Activated CD4-positive, alpha-beta T cell treated with anti-CD3 and anti-CD28 coated beads for 24 hours (primary cell): ENCODE measurements at places on chromosomes 5 and 9.
A peak's percentile ranks its signal among the peaks of the same experiment; 100 is the strongest.

- no peak for DNase-seq
These were observed 9.2 kb upstream of the IL31RA start for GRCh38 chr5:55841976-55842375.

GRCh38 chr9:114096041-114096511 lies 3.0 kb downstream of the KIF12 start:
- DNase-seq, result no peak

DNA sequence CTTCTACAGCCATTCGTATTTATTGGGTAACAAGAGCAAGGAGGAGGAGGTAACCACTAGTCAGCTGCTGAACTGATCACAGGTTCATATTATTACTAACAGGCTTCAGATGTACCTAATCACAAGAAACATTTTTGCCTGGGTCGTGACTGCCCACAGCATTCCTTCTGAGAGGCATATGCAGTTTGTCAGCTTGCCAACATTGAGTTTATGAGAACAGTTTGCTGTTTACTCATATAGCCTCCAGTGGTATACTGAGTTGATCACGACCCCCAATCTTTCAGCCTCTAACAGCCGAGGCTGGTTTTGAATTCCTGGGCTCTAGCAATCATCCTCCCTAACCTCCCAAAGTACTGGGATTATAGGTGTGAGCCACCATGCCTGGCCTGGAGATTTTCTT lies 693.6 kb downstream of the TLE1 start:
- no peak for DNase-seq

- no peak for DNase-seq
These were observed 45.7 kb downstream of the MAT2B start for GRCh38 chr5:163551156-163551555.

DNA sequence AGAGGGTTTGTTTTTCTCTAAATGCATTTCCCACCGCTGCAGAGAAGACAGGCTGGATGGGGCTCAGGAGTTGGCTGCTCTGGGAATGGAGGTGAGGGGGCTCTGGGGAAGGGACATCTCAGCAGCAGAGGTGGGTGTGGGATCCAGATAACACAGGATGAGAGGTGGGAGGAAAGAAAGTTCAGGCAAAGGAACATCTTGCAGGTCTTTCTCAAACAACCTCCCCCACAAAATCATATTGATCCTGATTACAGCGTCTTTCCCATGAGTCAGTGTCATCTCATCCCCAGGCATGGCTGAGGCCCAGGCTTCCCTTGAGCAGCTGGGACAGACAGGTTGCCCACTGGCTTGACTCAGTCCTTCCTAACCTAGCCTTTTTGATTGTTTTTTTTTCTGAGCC lies 11.3 kb upstream of the ACSL6 start:
- peak; percentile 43 for DNase-seq

DNA sequence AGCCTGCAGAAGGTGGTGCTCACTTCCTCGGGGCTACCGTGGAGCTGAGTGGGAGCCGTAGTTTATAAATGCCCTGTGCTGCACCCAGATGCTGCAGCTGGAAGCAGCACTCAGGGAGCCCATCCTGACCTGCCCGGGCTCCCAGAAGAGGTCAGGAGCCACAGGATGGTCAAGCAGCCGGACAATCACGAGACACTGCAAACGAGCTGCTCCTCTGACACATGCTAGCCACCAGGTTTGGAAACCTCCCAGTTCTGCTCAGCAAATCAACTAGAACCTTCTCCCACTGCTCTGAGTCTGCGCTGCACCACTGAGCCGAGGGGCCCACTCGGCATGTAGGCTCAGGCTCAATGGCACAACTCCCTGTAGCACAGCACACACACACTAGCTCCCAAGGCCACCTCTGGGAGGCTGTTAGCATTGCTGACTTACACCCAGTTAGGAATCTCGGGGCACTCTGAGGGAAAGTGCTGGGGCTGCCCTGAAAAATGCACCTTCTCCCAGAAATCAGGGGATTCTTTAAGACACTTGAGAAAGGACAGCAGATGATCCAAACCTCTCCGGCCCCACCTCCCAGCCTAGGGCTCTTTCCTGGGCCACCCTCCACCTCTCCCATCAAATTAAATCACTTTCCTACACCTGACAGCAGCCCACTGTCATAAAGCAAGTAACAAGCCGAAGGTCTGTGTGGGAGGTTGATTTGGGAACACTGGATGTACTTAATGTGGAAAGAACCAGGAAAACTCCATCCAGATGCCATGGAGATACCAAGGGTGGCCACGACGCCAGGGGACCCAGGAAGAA lies 59.1 kb downstream of the PSMB7 start:
- DNase-seq, result no peak

DNA sequence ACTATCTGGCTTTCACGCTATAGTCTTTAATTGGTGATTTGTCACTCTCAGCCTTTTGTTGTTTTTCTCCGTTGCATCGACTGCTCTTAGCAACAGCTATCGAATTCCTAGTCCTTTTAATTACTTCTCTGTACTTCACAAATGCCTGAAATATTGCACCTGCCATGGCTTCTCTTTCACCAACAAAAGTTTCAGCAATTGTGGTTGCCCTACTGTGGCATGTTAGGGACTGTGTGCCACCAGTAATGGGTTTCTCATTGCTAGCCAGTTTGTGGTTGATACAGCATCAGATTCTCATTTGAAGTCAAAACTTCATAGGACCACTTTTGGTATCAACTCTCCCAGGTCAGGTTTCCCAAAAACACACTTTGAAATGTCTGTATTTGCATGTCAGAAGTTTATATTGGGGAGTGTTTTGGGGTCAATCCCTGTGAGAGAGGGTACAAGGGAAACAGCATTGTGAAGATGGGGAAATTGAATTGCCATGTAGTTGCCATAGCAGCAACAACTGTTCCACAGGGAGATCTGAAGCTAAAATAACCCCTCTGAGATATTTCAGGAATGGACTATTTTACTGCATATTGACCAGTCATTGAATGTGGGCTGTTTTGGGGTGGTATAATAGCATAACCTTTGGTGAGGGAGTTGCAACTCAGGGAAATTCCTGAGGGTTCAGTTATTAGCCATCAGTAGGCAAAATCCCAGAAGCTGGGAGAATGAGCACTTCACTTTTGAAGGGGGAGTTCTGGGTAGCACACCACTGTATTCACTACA lies 99.2 kb downstream of the WDR70 start:
- no peak for DNase-seq

DNA sequence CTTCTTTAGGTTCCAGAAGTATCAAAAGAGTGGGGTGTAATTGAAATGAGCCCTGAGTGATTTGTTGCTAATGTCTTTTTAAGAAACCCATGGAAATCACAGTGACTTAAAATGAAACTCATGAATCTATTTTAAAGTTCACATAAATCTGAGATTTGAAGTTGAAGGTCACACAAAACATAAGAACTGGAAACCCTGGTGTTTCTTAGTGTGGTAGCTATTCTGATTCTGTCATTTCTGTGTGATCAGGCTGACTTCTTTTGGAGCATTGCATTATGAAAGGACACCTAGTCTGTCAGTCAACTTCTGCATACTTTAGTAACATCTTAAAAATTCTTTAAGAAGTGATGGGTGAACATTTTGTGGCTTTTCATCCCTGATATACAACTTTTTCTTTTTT lies 448.8 kb downstream of the TLE4 start:
- no peak for DNase-seq

DNA sequence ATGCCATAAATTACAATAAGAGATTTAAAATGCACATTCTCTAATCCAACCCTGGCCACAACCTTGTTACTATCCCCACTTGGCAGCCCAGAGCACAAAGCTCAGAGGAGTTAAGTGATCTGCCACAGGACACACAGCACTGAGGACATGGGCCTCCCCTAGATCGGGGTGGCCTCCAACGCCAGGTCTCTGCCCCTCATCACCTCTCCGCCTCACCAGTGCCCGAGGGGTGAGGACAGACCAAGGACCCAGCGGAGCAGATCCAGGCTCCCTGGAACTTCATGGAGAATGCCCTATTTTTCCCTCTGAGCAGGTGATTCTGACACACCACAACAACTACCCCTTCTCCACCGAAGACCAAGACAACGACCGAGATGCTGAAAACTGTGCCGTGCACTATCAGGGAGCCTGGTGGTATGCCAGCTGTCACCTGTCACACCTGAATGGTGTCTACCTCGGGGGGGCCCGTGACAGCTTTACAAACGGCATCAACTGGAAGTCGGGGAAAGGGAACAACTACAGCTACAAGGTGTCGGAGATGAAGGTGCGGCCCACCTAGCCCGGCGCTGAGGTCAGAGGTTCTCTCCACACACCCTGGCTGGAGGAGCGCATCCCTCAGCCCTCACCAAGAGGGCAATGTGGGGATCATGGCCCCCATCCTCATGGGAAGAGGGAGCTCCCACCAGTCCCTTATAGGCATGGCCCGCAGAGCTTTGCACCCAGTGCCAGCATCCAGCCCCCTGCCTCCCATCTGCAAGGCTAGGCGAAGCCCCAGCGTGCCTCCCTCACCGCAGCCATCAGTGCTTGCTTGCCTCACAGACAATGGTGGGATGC lies 12.5 kb upstream of the FCN2 start:
- DNase-seq, result no peak

DNA sequence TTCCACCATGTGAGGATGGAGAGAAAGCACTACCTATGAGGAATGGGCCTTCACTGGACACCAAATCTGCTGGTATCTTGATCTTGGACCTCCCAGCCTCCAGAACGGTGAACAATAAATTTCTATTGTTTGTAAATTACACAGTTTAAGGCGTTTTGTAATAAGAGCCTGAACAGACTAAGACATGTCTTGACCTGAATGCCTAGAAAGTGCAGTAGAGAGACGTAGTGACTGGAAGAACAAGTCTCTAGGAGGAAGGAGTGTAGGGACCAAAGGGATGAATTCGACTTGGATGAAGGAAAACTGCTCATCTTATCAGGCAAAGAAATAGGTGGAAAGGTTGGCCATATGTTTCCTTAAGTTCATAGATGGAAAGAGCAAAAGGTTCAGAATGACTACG lies 309.8 kb upstream of the RGMB start:
- DNase-seq, result no peak

GRCh38 chr5:79330071-79330470 lies 94.1 kb downstream of the JMY start:
- no peak for DNase-seq

DNA sequence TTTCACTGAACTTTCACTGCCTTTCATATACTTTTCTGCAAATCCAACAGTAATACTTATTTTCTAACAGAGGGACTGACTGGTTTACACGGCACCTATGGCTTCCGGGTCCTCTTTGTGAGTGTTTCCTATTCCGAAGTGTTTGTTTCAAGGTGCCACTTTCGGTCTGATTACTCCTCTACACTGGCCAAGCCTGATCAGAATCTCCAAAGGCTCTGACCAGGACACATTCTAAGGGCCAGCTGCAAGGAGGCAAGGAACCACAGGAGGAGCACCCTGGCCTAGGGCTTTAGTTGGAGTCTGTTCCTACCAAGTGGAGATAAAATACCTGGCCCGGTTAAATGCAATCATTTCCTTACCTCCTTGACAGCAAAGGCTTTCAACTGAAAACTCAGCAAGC lies 132.1 kb downstream of the GLIS3 start:
- no peak for DNase-seq

- no peak for DNase-seq
These were observed 2.0 kb downstream of the HAVCR2 start for GRCh38 chr5:157106630-157107461.

GRCh38 chr5:148586796-148587195 lies 67.5 kb downstream of the HTR4 start:
- no peak for DNase-seq

DNA sequence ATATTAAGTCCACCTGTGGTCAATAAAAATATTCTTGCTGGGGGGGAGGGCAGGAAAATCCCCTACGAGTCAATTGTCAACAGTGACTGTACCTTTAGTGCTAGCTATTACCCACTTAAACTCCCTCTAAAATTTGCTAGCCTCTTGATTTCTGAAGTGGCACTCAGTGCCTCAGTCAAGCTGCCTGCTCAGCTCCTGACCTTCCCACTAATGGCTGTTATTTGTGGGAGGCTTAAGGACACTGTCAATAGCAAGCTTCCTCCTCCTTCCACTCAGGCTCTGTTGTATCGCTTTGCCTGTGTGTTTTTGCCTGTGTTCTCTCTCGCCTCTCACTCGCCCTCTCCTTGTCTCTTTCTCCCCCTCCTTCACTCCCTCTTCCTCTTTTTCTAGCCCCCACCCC lies 140.8 kb downstream of the BNC2 start:
- DNase-seq, result no peak

- DNase-seq, result peak; percentile 11
These were observed at the start of gene ADAMTS13 for GRCh38 chr9:133421615-133422542. Gene ADAMTS13, plus strand, starts transcription at chr9:133422367. Its CDS starts 77 bp downstream, at chr9:133422444.

DNA sequence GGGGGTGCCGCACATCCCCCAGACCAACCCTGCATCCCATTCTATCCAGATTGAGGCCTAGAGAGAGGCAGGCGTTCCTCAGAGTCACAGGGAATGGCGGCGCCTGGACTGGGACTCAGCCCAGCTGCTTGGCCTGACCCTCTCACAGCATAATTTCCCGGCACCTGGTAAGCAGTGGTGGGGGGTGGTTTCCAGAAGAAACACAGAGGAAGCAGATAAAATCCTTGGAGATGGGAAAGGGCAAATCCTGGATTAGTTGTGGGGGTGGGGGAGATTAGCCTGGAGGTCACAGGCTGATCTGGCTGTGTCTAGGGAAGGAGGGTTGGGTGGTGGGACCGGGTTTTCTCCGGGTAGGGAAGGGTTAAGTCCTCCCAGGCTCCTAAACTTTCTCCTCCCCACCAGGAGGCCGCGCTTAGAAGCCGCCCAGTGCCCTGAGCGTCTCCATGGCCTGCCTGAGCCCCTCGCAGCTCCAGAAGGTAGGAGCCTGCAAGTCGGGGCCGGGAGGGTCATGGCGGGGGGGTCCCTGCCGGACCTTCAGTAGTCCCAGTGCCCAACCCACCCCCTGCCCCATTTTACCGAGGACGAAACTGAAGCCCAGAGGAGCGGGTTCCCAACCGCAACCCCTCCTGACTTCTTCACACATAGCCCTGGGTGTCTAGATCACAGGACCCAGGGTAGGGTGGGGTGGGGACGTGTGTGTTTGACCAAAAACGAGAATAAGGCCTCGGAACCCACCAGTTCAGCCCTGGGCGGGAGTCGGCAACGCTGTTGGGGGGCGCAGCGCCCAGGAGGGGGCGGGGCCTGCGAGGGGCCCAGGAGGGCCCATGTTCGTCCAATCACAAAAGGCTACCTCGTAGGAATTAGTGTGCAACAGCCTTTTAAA lies 1.3 kb downstream of the PHYHD1 start:
- DNase-seq, result no peak
